NCI-H1048 (cell line): ENCODE measurements at places on chromosomes 1 and 21.

- DNase-seq: no peak
These were observed 82.3 kb downstream of the ITPKB start for GRCh38 chr1:226656601-226657277.

DNA sequence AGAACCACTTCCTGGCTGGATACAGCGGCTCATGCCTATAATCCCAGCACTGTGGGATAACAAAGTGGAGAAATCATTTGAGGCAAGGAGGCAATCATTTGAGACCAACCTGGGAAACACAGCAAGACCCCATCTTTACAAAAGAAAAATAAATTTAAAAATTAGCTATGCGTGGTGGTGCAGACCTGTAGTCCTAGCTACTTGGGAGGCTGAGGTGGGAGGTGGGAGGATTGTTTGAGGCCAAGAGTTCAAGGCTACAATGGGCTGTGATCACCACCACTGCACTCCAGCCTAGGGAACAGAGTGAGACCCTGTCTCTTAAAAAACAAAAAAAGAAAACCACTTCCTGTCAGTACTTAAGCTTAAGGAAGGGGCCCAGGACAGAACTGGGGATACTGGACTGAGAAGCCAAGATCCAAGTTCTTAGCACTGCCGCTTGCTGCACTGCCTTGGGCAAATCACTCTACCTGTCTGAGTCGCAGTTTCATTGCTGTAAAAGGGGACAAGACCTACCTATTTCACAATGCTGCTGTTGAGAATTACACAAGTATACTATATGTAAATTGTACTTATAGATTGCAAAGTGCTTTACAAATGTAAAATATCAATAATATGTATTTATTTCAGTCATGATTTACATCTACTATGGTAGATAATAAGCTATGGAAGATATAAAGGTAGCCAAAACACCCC is 154.9 kb downstream of the RERE start:
- no peak for DNase-seq

- DNase-seq: no peak
These were observed 18.5 kb downstream of the LRRC41 start for GRCh38 chr1:46284597-46285564.

DNA sequence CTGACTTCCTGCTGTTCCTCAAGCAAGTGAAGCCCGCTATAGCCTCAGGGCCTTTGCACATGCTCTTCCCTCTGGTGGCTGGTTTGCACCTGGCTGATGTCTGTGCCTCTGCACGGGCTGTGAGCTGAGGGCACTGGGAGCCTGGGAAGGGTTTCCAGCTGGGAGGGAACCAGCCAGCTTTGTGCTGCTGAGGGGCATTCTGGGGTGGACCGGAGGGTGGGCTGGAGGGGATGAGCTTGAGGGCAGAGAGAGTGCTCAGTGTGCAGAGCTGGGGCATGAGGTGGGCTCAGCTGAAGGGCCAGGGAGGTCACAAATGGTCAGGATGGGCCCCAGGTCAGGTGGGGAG is 305.7 kb downstream of the MATN1 start:
- DNase-seq: no peak

DNA sequence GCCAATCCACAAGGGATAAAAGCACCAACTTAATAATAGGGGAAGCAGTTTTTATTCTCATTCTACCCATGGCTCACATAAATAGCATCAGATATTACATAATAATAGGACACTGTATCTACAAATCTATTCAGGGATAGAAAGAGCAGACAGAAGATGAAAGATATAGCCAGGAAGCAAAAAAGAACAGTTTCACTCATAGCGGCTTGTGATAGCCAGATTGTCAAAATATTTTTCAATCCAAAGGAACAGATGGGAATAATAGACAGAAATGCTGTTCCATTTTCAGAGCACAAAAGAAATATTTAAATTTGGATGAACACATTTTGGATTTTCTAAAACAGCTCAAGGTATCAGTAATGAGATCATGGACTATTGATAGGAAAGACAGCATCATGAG is 232.5 kb upstream of the GREM2 start:
- no peak for DNase-seq

DNA sequence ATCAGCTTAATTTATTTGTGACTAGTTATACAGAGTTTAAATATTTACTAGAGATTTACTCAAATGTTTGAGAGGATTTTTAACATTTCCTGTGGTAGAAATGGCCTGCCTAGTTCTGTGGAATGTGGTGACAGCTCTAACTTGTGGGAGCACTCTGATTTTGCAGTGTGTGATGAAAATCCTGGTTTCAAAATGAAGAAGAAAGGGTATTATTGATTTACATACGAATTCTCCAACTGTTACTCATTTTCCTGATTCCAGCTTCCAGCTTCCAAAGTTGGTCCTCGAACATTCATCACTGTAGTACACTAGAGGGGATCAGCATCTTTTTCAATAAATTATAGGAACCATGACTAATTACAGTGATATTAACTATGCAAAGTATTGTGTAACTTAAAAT is 462.7 kb upstream of the PKN2 start:
- no peak for DNase-seq

DNA sequence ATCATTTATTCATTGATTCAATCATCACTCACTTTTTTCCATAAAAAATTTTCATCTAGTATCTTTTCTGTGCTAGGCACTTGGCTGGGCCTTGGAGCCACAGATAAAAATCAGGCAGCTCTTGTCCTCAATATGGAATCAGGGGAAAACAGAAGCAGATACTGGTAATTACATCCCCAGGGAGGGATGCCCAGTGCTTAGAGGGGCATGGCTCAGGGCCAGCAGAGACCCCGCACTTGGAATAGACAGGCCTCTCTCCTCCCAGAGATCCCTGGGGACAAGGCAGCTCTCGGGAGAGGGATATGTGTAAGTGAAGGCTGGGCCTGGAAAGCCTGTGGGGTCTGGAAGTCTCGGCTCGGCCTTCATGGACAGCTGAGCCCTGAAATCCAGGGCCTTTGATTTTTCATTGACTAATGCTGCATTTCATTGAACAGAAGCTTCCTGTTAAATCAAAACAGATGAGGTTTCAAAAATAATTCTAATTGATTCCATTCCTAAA is 180.4 kb downstream of the FOXD2 start:
- no peak for DNase-seq
